ENCODE measurements at places on chromosomes 3 and 15.

DNA sequence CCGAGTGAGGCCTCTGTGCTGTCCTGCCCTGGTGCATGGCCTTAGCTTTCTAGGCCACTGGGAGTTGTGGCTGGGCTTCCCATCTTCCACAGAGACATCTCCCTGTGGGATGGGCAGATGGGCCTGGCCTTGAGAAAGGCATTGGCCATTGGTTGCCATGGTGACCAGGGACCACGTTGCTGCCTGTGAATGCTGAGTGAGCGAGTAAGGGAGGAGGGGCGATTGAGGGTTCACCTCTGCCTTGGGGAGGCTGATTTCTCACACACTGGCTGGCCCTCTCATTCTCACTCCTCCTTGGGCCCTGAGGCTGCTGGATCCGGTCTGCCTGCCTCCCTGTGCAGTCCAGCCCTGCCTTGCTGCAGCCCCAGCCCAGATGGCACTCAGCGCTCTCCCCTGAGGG is 26.4 kb upstream of the DOCK3 start:
- DNase-seq, result peak; percentile 24

- no peak for DNase-seq
Observed at GRCh38 chr15:38080651-38081275, 146.3 kb downstream of the TMCO5A start.

DNA sequence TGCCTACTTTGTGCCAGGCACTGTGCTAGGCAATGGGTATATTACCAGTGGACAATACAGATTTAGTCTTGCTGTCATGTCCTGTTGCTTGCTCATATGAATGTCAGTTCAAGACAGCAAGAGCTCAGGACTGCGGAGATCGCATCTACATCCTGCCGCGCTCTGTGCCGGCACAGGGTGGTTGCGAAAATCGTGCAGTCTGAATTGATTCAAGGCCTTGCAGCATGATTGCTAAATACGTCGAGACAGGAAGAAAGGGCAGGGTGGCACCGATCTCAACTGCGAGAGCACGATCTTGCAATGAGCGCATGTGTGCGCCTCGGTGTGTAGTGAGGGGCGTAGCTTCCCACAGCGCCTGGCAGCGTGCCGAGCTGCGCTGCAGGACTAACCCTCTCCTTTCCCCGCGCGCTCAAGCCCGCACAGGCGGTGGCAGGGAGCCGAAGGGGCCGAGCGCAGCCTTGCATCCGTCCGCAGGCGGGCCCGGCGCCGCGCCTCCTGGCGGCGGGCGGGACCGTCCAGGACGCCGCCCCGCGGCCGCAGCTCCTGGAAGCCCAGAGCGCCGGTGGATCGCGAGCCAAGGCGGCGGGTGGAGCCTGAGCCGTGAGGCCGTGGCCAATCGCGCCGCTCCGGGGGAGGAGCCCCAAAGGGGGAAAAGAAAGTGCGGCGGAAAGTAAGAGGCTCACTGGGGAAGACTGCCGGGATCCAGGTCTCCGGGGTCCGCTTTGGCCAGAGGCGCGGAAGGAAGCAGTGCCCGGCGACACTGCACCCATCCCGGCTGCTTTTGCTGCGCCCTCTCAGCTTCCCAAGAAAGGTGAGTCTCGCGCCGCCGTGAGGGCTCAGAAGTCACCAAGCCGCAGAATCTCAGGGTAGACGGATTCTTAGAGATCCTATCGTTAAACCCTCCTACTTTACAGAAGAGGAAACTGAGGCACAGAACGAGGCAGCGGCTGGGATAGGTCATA is at the start of gene IL1RAP:
Gene IL1RAP (plus strand): TSS at position 677 of the 962 bp plus-strand sequence. CDS start 50,205 bp downstream, outside the sequence.
- DNase-seq, result peak; percentile 89

- no peak for DNase-seq
Observed at GRCh38 chr15:96703794-96704550, 373.5 kb downstream of the NR2F2 start.

GRCh38 chr15:39735120-39735717 is 47.4 kb downstream of the FSIP1 start:
- DNase-seq, result no peak

GRCh38 chr3:33718595-33718907 is 497 bp upstream of the CLASP2 start:
- no peak for DNase-seq

- DNase-seq, result no peak
Observed at GRCh38 chr15:77456746-77457145, 36.1 kb downstream of the HMG20A start.

- no peak for DNase-seq
Observed at GRCh38 chr3:127483005-127483641, 107.4 kb downstream of the TPRA1 start.

DNA sequence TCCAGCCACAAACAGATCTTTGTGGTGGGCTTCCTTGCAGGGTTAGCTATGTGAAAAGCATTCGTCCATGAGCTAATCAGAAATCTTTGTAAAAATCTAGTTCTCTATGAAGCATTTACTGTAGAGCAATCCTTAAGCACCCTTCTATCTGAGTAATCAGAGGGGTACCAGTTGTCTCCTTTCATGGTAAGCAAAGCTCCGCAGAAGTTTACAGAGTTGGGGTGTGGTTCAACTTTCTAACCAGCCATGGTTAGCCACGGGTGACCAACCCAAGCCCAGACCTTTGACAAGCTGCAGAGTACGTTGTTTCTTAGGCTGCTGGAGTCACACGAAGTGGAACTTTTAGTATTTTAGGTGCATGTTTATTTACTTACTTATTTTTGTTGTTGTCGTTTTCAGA is 77.4 kb downstream of the FLNB start:
- DNase-seq, result no peak

GRCh38 chr3:195908694-195909581 is 587 bp upstream of the TNK2 start:
- DNase-seq, result no peak

GRCh38 chr3:119990888-119991287 is 103.4 kb downstream of the GSK3B start:
- no peak for DNase-seq

- DNase-seq, result no peak
Observed at GRCh38 chr3:155390351-155390750, 96.9 kb upstream of the STRIT1 start.

DNA sequence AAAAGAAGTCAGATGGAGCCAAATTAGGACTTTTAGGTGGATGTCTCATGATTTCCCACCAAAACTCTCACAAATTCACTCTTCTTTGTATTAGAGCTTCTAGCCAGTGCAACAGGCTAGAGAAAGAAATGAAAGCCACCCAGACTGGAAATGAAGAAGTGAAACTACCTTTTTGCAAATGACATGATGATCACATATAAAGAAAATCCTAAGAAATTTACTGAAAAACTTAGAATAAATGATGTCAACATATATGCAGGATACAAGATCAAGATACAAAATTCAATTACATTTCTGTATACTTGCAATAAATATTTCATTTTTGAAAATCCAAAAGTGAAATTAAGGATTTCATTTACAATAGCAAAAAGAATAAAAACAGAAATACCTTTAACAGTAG is 110.8 kb downstream of the LRIG1 start:
- DNase-seq, result no peak

DNA sequence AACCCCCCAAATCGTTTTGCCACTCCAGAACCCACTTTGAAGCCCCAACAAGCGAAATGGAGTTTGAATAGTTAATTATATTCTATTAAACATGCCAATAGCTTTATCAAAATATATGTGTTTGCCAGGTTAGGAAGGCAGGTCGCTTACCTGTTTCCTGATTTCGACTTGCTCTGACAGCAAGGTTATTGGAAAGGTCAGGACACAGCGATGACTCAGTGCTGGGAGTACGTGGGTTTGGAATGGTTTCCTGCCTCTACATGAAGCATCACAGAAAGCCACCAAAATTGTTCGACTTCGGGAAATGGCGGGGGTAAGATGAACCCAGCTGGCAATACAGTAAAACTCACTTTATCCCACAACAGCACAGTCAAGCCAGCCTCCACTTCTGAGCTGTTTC is 135.6 kb upstream of the ABI3BP start:
- no peak for DNase-seq

GRCh38 chr15:52021128-52021671 is 2.2 kb downstream of the MAPK6 start:
- peak; percentile 95 for DNase-seq

GRCh38 chr3:156445117-156446090 is 109.5 kb downstream of the SSR3 start:
- DNase-seq, result no peak

DNA sequence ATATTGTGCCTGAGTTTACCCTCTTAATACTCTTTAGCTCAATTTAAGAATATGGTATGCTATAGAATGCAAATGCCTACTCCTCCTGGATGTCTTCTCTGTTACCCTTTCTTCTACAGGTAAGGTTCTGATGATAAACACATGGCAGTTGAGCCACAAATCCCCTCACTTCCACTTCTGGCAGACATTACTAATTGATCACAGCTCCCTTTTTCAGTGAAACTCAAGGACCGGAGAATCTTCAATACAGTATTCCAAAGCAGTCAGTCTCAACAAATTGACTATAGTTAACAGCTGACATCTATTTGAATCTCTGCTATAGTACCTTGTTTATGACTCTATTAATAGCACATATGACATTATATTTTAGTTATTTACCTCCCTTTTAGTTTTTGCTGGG is 232.1 kb upstream of the ADAMTS9 start:
- no peak for DNase-seq

- peak; percentile 55 for DNase-seq
Observed at GRCh38 chr15:87672309-87673288, 583.9 kb downstream of the NTRK3 start.

DNA sequence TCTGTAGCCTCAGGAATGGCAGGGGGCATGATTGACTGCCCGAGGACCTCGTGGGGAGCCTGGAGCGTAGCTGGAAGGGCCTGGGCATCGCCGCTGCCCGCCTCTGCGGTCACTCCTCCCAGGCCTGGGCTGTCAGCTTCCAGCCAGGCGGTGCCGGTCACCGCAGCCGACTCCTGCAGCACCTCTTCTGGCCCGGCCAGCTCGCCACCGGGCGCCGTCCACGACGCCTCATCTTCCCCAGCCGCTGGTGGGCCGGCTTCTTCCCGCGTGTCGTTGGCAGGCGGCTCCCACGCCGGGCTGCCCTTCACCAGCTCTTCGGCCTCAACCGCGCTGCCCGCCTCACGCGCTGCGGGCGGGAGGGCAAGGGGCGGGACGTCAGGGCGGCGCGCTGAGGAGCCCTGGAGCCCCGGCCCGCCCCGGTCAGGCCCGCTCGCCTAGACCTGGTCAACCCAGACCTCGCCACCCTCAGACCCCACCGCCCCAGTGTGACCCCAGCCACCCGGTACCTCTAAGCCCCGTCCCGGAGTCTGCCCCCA is 1.0 kb downstream of the CSPG5 start:
- no peak for DNase-seq

GRCh38 chr3:37453393-37454389 is 279.3 kb upstream of the LRRFIP2 start:
- DNase-seq, result no peak

- DNase-seq, result peak; percentile 52
Observed at GRCh38 chr15:82100111-82100929, 54.5 kb upstream of the MEX3B start.

DNA sequence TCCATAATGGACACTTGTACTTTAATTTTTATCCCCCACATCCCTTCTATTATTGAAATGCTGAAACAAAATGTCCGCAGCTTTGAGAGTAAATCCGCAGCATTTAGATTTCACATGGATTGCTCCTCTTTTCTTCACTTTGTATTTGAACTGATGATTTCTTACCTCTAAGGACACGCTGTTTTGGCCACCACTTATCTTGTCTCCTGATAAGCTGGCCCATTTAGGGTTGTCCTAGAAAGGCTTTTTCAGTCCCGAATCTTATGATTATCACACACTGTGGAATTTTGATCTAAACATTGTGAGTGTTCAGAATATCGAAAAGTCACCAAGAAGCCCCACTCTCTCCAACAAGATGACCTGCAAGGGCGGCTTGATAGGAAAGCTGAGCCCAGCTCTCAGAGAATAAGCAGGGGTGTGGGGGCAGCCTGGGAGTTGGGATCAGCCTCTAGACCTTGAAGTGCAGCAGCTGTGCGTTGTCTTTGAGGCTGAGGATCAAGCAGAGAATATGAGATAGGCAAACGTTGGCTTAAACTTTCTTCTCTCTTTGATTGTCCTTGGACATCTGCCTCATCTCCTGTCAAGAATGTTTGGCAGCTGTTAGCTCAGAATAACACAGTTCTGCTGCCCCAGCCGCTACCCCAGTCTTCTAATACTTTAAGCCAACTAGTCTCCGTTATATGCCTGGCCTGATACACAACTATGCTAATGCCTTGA is 399.7 kb upstream of the NR2F2 start:
- no peak for DNase-seq

- DNase-seq, result no peak
Observed at GRCh38 chr15:62753518-62754221, 288.9 kb upstream of the TPM1 start.

DNA sequence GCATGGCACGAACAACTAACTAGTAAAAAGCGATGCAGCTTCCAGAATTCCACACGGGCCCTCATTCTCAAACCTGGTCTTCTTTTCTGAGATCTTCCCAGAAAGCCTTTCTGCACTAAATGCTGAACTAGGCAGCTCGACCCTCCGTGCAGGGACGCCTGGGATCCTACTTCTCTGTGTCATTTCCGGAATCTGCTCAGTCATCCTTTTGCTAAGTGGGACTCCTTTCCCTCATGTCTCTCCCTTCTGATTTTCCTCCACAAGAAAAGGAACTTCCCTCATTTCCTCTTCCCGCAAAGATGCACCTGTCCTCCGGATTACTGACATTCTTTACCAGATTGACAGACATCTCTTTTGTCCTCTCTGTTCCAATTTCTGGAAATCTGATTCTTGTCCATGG is 9.2 kb upstream of the HES1 start:
- no peak for DNase-seq

- peak; percentile 20 for DNase-seq
Observed at GRCh38 chr3:154040283-154040682, 80.9 kb upstream of the ARHGEF26 start.

DNA sequence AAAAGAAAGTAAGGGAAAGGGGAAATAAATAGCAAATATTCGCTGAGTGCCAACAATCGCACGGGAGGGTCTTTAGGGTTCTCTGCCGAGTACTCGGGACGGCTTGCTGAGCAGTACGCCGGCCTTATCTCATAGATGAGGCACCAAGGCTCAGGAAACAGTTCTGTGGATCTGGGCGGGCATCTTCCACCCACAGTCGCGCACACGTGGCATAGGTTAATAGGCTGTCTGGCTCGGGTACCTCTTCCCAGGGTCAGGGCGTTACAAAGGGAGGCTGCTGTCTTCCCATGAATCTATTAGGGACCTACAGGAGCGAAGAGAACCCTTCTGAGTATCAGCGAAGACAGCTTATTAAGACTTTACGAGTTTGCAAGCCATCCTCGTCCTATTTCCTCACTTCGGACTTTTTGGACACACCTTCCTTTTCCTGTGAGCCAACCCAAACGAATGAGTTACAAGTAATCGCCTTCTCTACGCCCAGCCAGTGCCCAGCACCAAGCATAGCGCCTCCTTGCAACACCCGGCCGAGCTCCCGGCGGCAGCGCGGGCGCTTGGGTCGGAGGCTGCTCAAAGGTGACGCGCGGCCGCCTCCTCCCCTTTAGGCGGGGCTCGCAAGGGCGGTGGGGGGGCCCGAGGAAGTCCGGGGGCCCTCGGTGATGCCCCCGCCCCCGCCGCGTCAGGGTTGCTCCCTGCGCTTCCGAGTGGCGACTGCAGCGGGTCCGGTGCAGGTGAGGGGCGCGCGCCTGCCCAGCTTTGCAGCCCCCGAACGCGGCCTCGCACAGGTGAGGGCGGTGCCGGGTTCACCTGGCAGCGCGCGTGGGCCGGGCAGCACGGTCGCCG is at the start of gene MCTP2:
Gene MCTP2 (plus strand): TSS at position 679 of the 840 bp plus-strand sequence. CDS start 66,705 bp downstream, outside the sequence.
- DNase-seq, result peak; percentile 67

GRCh38 chr15:28269097-28269496 is 52.9 kb downstream of the HERC2 start:
- DNase-seq, result no peak
